ENCODE measurements at places on chromosomes 3 and 15. TPM values are rescaled to one million over a fixed set of nuclear protein-coding genes. Genes with fewer than 3 reads are reported as not detected.

- H3K27ac ChIP-seq: no peak overlapping the region
- H3K36me3 ChIP-seq: no peaks in the 10 kb centered on the region
- no peaks in the 10 kb centered on the region for H3K27me3 ChIP-seq
- no peak for DNase-seq
Observed at GRCh38 chr3:25007974-25008658, 419.9 kb upstream of the RARB start.

DNA sequence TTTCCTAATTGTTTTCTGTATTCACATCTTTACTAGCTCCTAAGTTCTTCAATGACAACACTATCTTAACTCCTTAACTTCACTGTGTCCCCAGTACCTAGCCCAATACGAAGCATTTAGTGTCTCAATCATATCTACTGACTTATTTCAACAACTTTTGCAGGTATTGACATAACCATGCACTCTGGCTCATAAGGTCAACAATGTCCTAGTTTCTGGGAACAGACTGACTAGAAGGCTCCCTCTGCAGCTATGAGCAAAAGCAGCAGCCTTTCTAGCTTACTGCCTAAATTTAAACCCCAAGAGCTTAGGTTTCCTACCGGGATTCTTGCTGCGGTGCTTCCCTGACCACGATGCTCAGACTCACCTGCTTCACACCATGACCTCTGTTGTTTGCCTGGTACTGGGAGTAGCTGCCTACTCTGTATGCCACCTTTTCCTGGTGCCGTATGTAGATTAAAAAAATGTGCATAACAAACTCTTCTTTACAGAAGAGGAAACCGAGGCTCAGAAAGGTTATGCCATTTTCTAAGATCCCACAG, 767.7 kb downstream of the TUSC7 start:
- H3K4me3 ChIP-seq: no peak overlapping the region
- H3K4me1 ChIP-seq: no peaks in the 10 kb centered on the region
- no peaks in the 10 kb centered on the region for H3K36me3 ChIP-seq
- no peak overlapping the region for H3K27ac ChIP-seq
- H3K27me3 ChIP-seq: no peaks in the 10 kb centered on the region

DNA sequence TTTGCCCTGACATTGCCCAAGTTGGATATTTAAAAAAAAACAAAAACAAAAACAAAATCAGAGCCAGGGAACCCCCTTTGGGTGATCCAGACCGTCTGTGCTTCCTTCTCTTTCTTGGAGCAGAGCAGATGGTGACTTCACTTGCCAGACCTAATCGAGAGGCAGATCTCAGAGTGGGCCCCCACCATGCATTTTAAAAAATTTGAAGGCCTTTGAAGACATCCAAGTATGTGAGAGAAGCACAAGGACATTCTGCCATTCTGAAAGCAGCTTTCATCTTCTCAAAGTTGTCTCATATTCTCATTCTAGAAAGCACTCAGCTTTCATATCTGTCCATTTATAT, 93.3 kb downstream of the SV2B start:
- H3K4me1 ChIP-seq: no peaks in the 10 kb centered on the region
- no peaks in the 10 kb centered on the region for H3K36me3 ChIP-seq
- no peaks in the 10 kb centered on the region for H3K27me3 ChIP-seq

DNA sequence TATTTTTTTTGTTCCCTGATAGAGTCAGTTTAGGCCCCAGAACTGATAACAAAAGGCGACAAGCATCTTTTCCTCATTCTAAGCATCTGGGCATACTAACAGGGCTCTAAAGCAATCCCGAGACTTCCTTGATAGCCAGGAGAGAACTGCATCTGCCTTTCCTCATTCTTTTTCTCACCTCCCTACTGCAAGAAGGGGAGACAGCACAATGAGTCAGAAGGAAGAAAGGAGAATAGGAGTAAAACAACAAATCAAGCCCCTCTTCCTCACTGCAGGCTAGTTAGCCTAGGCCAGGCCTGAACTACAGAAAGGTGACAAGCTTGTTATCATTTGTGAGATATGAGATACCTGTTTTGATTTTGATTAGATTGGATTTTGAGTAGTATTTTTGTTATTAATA, 97.9 kb downstream of the NAALADL2 start:
- H3K4me1 ChIP-seq: peaks cover 49% of the 10 kb centered on the region
- H3K36me3 ChIP-seq: no peaks in the 10 kb centered on the region
- no peak overlapping the region for H3K4me3 ChIP-seq

DNA sequence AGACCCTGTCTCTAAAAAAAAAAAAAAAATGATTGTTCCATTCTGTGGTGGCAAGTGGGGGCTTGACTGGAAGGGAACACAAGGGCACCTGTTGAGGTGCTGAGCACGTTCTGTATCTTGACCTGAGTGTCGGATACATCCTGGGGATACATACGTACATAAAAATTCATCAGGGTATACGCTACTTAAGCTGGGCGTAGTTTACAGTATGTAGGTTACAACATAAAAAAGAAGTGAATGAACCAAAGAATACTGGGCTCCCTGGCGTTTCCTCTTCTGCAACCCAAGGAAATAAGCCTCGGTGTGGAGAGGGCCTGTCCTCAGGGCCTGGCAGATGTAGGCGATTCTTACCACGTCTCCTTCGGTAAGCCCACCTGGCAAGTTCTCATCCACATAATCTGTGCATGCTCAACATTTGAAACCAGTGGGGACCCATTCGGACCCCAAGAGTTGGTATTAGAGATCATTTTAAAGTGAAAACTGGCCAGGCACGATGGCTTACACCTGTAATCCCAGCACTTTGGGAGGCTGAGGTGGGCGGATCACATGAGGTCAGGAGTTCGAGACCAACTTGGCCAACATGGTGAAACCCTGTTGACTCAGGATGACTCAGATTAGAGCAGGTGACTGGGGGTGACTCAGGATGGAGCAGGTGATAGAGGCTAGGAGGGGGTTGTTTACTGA, 5.1 kb upstream of the MUC20 start:
- no peak overlapping the region for H3K4me3 ChIP-seq
- H3K36me3 ChIP-seq: no peaks in the 10 kb centered on the region
- peaks cover 7% of the 10 kb centered on the region for H3K4me1 ChIP-seq
- H3K27me3 ChIP-seq: peaks cover 21% of the 10 kb centered on the region
- no peak overlapping the region for H3K27ac ChIP-seq
- DNase-seq: peak; percentile 30

DNA sequence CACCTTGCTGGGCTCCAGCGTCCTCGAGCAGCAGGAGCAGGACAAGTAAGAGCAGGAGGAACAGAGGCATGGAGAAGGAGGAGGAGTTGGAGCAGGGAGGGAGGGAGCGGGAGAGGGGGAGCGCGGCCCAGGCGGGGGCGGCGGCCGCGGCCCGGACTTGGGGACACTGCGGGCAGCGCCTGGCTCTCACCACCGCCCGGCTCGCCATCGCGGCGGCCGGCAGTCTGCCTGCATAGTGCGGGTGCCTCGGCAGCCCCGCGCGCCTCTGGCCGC, 440 bp downstream of the DCBLD2 start:
- peaks cover 8% of the 10 kb centered on the region for H3K36me3 ChIP-seq
- peaks cover 36% of the 10 kb centered on the region for H3K4me1 ChIP-seq
- DNase-seq: no peak
- H3K4me3 ChIP-seq: peak overlapping the region; percentile 99
- H3K27ac ChIP-seq: peak overlapping the region; percentile 78

DUSP7 gene
- 121 TPM for polyA plus RNA-seq

TMIE gene
- not detected for polyA plus RNA-seq

KBTBD8 gene
- polyA plus RNA-seq: 4.2 TPM
